ENCODE measurements at places on chromosomes 1 and 21.
A peak's percentile ranks its signal among the peaks of the same experiment; 100 is the strongest.

- DNase-seq = no peak
Observed at GRCh38 chr1:45843474-45843905, 40.1 kb downstream of the MAST2 start.

- DNase-seq = peak; percentile 90
Observed at GRCh38 chr1:205287767-205288559, 33.6 kb downstream of the NUAK2 start.

DNA sequence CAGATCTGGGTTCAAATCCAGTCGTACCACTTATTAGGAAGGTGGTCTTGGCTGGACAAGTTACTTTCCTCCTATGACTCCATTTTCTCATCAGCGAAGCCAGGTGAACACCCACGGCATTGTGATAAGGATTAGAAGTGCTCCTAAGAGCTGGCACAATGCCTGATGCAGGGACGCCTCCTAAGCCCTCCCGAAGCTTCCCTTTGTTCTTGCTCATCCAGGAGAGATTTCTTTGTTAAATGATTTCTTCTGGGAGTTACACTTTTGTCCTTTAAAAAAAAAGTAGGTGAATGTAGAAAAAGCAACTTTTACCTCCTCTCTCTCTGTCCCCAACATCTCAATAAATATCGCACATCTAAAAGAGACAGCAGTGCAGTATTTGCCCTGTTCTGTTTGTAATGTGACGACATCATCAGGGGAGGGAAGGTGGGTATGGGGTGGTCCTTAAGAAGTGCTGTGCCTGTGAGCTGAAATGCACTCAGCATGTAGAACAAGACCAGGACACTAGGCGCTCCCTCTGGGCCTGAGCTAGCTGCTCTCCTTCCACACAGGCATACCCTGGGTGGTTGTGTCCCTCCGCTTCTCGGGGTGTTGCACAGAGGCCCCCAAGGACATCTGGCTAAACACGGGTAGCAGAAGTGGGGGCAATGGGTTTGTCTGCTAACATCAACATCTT lies 43.9 kb downstream of the SUSD4 start:
- DNase-seq = no peak

- DNase-seq = no peak
Observed at GRCh38 chr1:23558140-23558871, 995 bp downstream of the ID3 start.

Measured in activated CD4-positive, alpha-beta T cell treated with anti-CD3 and anti-CD28 coated beads, Interleukin-2, Interleukin-6, amounts not matched to agents 100 ng/mL and 50 ng/mL, durations not matched to agents 16 hours and 8 hours (primary cell).